ENCODE measurements at places on chromosomes 3 and 15.
A peak's percentile ranks its signal among the peaks of the same experiment; 100 is the strongest.

DNA sequence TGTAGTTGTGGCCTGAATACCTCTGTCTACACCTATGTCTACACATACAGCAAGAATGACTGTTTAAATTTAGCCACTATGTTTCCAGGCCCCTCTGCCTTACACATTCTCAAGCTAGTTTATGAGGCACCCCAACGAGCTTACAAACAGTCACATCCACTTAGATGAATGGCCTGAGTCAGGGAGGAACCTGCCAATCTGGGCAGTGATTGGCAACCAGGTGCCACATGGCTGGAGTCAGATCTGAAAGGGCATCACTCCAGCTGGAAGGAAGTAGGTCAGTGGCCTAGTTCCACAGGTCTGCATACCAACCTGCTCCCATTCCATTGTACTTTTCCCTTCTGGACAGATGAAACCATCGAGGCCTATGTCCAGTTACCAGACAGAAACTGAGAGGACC is 136.3 kb downstream of the FOXP1 start:
- DNase-seq = no peak

DNA sequence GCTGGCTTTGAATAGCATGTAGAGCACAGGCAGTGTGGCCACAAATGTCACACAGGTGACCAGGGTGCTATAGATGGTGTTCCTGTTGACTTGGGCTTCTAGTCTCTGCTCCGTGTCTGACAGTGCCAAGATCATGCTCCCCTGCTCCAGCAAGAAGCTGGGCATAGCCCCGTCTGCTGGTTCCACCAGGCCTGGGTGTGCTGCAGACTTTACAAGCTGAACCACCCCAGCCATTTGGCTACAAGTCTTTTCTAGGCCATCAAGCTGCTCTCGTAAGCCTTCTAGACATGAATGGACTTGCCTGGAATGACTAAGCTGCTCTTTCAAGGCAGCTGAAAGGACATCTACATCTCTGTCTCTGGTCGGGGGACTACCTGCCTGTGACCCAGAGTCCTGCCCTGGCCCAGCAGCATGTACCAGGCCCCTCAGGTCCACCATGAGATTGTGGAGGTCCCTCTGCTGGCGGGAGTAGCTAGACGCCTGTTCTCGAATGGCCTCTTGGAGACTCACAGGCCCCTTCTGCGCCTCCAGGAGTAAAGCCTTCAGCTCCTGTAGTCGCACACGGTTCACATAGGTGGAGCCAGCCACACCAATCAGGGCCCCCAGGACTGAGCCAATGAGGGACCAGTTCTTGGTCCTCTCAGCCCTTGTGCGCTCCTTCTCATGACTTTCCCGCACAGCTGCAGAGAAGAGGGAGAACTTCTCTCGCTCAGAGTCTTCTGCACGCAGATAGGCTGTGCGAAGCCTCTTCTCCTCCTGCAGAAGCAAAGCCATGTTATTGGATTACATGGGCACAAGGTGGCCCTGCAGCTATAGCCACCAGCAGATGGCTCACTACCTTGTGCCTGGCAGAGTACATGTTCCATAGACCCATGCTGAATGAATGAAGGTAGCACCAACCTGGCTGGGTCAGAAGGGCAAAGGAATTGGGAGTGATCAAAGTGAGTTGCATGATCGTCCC is 2.8 kb upstream of the PLXNB1 start:
- DNase-seq = no peak

DNA sequence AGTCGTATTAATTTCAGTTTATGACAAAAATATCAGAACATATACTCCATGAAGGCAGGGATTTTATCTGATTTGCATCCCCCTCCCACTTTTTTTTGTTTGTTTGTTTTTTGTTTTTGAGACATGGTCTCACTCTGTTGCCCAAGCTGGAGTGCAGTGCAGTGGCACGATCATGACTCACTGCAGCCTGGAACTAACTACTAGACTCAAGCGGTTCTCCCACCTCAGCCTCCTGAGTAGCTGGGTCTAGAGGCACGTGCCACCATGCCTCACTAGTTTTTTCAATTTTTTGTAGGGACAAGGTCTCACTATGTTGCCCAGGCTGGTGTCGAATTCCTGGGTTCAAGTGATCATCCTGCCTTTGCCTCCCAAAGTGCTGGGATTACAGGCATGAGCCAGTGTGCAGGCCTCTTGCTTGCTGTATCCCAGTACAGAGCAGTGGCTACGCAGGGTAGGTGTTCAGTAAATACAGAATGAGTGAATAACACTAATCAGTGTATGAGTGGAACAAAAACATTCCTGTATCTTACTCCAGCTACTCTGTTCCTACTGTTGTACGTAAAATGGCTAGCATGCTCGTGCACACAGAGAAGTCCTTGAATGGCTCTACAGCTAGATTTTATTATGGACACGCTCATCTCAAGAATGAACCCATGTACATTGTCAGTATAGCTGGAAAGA is 272.4 kb downstream of the FOXP1 start:
- no peak for DNase-seq

DNA sequence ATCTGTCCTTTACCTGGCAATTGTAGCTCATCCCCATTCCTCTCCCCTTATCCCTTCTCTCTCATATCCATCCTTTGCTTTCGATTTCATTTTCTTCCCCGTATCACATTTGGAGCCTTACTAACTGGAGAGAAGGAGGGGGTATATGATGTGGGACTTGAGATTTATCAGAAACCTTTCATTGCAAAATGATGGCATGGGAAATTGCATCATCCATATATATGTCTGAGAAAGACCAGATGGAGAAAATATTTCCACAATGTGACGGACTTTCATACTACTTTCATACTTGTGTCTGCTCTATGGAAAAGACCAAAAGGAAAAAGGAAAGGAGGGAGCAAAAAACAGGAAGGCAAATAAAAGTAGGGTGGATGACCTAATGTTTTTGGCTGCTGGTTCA is 675.2 kb downstream of the AGBL1 start:
- no peak for DNase-seq

DNA sequence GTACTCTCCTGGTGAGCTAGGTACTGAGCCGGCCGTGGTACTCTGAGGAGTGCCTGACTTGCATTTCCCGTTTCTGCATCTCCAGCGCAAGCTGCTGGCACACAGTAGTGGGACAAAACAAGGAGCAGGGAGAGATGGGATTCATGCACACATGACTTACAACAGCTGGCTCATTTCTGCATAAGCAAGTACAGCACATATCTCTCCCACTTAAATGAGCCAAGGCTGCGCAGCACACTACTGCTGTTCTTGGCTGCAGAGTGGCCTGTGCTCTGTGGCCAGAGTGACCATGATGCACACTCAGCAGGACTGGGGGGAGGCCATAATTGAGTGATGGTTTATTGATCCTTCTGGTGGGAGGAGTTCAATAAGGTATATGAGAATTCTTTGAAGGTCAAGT is 59.2 kb upstream of the ABHD17C start:
- peak; percentile 30 for DNase-seq

- no peak for DNase-seq
Measured at GRCh38 chr3:142850395-142851023, 38.4 kb downstream of the PCOLCE2 start.

DNA sequence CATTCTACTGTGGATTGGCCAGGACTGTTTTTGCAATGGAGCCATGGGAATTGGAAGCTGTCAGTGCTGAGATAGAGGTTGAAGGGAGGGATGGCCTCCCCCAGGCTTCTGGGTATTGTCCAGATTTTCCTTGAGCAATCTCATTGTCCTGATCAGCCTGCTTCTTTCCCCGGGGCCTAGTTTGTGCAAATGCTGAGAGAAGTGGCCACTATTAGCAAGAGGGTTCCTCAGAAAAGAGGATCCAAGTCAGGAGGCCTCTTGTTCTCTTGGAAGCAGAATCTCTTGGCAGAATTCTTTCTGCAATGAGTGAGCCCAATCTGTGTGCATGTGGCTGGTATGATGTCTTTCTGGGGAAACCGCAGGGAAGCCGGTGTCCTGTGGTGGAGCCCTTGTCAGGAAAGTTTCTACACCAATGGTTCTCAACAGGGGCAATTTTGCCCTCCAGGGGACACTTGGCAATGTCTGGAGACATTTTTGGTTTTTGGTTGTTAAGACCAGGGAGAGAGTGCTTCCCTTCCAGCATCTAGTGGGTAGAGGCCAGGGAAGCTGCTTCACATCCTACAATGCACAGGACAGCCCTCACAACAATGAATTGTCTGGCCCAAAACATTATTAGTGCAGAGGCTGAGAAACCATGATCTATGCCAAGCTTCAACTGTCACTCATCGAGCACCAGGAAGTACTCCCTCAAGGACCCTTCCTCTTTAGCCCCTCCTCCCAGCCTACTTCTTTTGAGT is 2.0 kb downstream of the LIPC start:
- DNase-seq = no peak

- no peak for DNase-seq
Measured at GRCh38 chr3:194446754-194447153, 40.0 kb downstream of the ATP13A3 start.

GRCh38 chr3:22113453-22113852 is 362.4 kb upstream of the ZNF385D start:
- no peak for DNase-seq
